ENCODE measurements at places on chromosomes 5 and 9.

GRCh38 chr5:141439411-141440141 is 9.3 kb downstream of the PCDHGA12 start:
- no peak for DNase-seq

- no peak for DNase-seq
Measured at GRCh38 chr5:4758550-4758949, 381.6 kb upstream of the ADAMTS16 start.

DNA sequence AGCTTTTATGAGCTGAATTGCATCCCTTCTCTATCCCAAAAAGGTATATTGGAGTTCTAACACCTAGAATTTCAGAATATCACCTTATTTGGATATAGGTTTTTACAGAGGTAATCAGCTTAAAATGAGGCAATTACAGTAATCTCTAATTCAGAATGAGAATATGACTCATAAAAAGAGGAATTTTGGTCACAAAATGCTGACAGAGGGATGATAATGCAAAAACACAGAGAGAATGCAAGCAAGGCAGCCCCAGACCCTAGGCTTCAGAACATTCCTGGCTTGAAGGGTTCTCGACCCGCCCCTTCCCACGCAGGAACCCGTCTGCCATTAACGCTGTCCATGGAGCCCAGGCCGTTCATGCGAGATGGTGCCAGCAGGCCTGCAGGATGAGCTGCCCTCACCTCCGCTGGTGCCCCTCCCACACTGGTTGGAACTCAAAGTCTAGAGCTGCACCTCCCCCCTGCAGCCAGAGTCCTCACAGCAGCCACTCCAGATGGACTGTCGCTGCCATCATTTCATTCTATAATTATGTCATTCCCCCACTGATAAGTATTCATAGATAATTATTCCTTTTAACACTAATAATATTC is 1173.4 kb upstream of the ACO1 start:
- DNase-seq, result no peak

GRCh38 chr5:18495157-18495556 is 860.9 kb downstream of the TAF11L14 start:
- no peak for DNase-seq

GRCh38 chr9:129319076-129319937 is 141.2 kb upstream of the IER5L start:
- DNase-seq, result no peak

GRCh38 chr9:88060746-88061145 is 77.5 kb downstream of the SPATA31C2 start:
- no peak for DNase-seq

DNA sequence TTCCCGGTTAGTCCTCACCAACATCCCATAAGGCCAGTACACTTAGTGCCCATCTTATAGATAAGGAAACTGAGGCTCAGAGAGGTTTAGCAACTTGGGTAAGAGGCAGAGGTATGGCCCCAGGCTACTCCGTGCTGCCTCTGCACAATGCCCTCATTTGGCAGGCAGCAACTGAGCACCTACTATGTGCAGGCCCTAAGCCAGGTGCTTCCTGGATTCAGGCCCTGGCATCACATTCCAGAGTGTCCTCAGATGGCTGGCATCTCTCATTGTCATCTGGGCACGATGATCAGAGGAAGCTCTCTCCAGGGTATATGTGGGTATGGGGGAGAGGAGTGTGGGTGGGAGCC is 53.8 kb upstream of the PSD2 start:
- no peak for DNase-seq

DNA sequence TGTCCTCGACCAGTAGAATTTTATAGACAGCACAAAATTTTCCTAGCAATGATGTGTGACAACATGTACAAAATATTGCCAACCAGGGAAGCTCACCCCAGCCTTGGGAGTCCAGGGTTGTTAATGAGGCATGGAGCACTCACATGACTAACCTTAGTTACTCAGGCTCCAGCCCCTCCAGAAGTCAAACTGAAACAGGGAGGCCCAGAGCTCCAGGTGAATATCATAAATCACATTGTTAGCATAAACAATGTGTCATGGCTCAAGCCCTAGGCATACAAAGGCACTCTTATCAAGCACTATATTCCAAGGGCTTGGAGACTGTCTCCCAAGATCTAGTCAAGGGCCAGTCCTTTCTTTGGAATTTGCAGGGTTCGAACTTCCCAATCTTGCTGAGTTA is 44.4 kb downstream of the TNFAIP8 start:
- no peak for DNase-seq

DNA sequence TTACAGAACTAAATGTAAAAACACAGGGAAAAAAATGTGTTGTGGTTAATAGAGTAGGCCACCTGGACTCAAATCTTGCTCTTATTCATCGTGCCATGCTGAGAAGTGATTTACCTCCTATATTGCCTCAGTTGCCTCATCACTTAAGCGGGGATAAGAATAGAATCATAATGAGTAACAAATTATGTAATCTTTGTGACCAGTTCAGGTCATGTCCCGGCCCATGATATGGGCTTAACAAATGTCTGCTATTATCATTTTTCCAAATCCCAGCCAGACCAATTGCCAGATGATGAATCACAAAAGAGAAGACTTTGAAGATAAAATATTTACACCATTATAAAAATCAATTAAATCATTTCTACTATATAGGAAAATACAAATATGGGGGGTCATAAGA is 89.8 kb downstream of the CDH6 start:
- no peak for DNase-seq

DNA sequence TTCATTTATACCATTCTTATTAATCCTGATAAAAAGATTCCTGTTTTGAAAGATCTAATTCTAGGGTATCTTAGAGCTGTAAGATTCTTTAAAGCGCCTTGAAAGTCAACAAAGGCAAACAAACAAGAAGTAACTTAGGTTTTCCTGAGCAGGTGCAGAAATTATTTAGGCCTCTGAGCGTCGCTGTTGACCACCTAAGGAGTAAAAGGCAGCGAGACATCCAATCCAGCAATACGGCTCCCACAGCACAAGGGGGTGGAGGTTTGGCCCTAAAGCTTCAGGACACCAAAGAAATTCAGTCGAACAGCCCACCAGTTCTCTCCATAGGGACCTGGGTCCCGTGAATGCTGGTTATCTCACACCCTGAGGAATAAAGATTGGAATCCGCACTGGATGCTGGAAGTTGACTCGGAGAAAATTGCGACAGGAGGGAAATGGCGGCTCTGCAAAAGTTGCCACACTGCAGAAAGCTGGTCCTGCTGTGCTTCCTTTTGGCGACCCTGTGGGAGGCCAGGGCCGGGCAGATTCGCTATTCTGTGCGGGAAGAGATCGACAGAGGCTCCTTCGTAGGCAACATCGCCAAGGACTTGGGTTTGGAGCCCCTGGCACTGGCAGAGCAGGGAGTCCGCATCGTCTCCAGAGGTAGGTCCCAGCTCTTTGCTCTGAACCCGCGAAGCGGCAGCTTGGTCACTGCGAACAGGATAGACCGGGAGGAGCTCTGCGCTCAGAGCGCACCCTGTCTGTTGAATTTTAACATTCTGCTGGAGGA is at the start of gene PCDHGA2:
Gene PCDHGA2 (plus strand): TSS at position 223 of the 769 bp plus-strand sequence.
- no peak for DNase-seq

DNA sequence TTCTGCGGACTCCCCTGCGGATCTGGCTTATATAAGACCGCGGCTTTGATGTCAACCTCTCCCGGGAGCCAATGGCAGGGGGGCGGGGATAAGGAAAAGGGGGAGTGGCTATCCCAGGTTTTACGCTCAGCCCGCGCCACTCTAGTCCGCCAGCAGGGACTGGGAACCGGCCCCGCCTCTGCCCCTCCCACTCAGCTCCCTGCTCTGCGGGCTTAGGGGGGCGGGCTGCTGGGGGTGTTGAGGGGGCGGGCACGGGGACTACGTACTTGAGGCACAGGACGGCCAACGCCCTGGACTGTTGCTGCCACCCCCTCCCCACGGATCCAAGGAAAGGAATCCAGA is at the start of gene HAND1:
Gene HAND1 (minus strand): TSS at position 4 of the 342 bp plus-strand sequence. CDS start 219 bp downstream, outside the sequence.
- no peak for DNase-seq

- DNase-seq, result no peak
Measured at GRCh38 chr9:37760416-37761161, 7.0 kb downstream of the TRMT10B start.

GRCh38 chr5:21817668-21818369 is 1035.3 kb downstream of the CDH12 start:
- no peak for DNase-seq

DNA sequence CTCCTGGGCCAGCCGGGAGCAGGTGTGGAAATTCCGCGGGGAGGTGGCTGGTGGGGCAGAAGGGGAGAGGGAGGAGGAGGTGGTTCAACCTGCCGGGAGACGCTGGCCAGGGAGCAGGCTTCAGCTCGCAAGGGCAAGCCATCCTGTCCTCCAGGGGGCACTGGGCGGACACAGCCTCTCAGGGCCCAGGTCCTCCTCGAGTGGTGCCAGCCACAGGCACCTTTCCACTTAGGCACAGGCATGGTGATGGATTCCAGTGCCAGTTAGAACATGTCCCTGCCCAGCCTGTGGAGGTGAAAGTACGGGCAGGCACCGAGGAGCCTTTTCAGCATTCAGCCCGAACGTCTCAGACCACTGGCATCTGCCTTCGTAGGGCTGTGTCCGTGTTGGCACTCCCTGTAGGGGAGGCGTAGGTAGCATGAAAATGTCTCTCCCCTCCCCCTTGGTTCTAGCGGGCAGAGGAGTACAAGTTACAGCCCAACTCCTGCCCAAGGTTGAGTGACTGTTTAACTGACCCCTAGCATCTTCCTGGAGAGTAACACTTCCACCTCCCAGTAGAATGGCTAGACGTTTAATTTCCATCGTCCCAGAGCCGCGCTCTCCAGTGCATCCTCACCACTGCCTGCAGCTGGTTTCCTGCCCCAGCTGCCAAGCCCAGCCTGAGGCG is 48.9 kb downstream of the DAB2IP start:
- no peak for DNase-seq

DNA sequence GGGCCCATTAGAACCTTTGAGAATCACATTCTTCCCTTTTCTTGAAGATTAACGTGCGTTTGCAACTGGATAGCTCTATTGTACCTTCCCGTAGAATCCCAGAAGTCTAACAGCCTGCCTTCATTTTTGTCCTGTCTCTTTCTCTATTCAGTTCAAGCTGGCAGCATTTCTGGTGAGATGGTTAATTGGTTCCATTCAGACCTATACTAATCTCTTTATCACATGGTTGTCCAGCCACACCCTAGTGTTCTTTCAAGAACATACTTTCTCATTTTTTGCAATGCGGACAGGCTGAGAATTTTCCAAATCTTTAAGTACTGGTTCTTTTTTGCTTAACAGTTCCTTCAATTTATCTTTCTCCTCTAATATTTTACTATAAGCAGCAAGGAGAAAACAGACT is 26.0 kb downstream of the NUTM2F start:
- no peak for DNase-seq

- no peak for DNase-seq
Measured at GRCh38 chr5:138954257-138955012, 79.3 kb upstream of the LRRTM2 start.

DNA sequence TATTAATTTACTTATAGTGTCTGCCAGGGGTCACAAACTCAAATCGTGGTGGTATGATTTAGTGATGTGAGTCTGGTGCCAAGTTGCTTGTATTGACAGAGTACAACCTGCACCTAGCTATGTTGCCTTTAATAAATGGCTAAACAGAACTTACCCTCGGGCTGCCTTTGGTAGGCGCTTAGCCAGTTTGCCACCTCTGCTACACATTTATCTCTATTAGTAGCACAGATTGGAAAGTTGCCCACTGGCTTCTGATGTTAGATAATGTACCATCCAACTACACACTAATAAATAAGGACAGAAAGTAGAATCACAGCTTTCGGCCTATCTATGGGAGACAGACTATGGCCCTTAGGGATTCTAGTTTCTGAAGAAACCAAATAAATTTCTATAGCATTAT is 368.4 kb downstream of the MAN2A1 start:
- no peak for DNase-seq

- no peak for DNase-seq
Measured at GRCh38 chr9:37010180-37010579, 23.9 kb downstream of the PAX5 start.

DNA sequence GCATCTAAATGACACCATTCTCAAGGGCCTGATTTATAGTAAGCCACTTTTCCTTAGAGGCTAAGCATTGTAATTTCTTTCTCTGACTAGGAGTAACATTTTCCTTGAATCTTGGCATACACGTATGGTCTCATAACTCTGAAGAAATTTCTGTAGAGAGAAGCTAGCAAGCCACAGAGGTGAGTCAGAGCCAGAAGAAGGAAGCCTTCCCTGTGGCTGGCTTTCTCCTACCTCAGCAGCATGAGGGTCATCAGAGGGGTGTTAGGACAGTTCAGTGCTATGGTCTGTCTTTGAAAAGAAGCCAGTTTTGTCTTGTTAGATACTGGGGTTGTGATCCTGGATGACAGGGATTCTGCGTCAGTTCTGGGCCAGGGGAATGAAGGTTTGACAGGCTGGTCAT is 3.2 kb downstream of the SNX30 start:
- DNase-seq, result no peak

- no peak for DNase-seq
Measured at GRCh38 chr5:201672-202071, 10.4 kb downstream of the LRRC14B start.

DNA sequence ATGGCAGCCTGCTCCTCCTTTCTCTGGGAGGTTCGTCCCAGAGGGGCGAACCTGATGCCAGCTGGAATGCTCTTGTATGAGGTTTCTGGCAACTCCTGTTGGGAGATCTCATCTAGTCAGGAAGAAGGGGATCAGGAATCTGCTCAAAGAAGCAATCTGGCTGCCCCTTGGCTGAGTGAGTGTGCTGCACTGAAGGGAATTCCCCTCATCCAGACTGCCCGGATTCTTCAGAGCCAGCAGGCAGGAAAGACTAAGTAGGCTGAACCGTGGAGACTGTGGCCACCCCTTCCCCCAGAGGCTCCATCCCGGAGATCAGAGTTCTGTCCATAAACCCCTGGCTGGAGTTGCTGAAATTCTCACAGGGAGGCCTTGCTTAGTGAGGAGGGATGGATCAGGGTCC is 476.0 kb downstream of the CSNK1G3 start:
- DNase-seq, result no peak

- no peak for DNase-seq
Measured at GRCh38 chr5:174947548-174947947, 223.2 kb downstream of the MSX2 start.

DNA sequence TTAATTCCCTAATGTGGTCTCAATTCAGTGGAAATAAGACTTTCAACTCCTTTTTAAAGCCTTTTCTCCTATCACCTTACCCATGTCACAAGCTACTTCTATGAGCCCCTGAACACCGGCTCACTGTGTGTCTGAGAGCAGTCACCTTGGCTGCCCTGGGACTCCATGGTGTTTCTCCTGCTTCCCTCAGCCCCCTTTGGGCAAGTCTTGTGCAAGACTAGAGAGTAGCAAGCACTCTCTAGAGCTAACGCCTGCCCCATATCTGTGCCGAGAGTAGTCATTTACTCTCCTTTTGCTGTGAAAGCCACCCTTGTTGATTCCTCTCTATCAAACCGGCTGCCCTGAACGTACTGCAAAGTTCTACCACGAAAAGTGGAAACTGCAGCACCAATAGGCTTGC is 77.9 kb upstream of the DAB2 start:
- DNase-seq, result no peak

DNA sequence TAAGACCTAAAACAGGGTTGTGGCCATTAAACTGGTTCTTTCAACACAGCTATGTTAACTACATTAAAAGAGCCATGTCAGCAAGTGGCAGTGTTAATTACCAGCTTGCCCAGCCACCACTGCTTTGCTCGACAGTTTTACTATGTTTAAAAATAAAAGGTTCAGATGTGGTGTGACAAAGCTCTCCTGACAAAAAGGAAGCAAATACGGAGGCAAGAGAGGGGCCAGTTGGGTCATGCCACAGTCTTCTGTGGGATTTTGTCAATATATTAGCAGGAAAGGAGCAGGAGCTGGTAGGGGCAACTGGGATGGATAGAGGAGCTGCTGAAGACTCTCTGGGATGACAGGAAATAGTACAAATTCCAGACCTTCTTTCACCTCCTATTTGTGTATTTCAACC is 113.5 kb upstream of the PCA3 start:
- no peak for DNase-seq

All from stimulated activated CD4-positive, alpha-beta T cell treated with anti-CD3 and anti-CD28 coated beads, Interleukin-2, amount 100 ng/mL, for 4 hours (primary cell).